A549 treated with RU486 at 1 μM for 4 hours (cell line): ENCODE measurements at places on chromosomes 1 and 21. TPM values are rescaled to one million over a fixed set of nuclear protein-coding genes. Genes with fewer than 3 reads are reported as not detected.

Gene RAB29
- 10.1 to 12.4 TPM (median 12.3 TPM) in 5 replicates for total RNA-seq

Gene RHCE
- not detected in 5 replicates for total RNA-seq

Gene NR1I3
- total RNA-seq, result not detected in 5 replicates

Gene SIM2
- 9.0 to 12.1 TPM (median 11.1 TPM) in 5 replicates for total RNA-seq

Gene KRTAP21-2
- total RNA-seq, result not detected in 5 replicates

Gene COL11A1
- 1.3 to 3.8 TPM (median 2.3 TPM) in 5 replicates for total RNA-seq

Gene PGLYRP4
- total RNA-seq, result not detected in 5 replicates

Gene THRAP3
- total RNA-seq, result 54.3 to 73.4 TPM (median 57.4 TPM) in 5 replicates

Gene ALG14
- total RNA-seq, result 4.9 to 14.3 TPM (median 5.7 TPM) in 5 replicates

Gene VWA5B1
- total RNA-seq, result not detected in 5 replicates

Gene ADAR
- total RNA-seq, result 66.7 to 78.3 TPM (median 77.1 TPM) in 5 replicates

Gene ZFYVE9
- 6.1 to 8.8 TPM (median 7.5 TPM) in 5 replicates for total RNA-seq

Gene CLCNKB
- 0.07 to 0.08 TPM in 2 of 5 replicates, not detected in the others for total RNA-seq

Gene RUSC1
- total RNA-seq, result 36.2 to 57.5 TPM (median 48.6 TPM) in 5 replicates

Gene AADACL4
- not detected in 5 replicates for total RNA-seq

Gene INSRR
- total RNA-seq, result not detected in 5 replicates

Gene ESPN
- 0.32 to 0.61 TPM (median 0.48 TPM) in 5 replicates for total RNA-seq

Gene TAL1
- total RNA-seq, result 0.03 TPM in 1 of 5 replicates, not detected in the others

Gene OR2L5
- total RNA-seq, result not detected in 5 replicates

Gene SPRR5
- not detected in 5 replicates for total RNA-seq

Gene CLCA1
- total RNA-seq, result 0.06 TPM in 1 of 5 replicates, not detected in the others

Gene APOBEC4
- not detected in 5 replicates for total RNA-seq

Gene LRRC38
- total RNA-seq, result not detected in 5 replicates

Gene MROH9
- not detected in 5 replicates for total RNA-seq

Gene NEGR1
- total RNA-seq, result not detected in 5 replicates

Gene GCSAML
- not detected in 5 replicates for total RNA-seq

Gene ARTN
- 0.15 to 0.51 TPM (median 0.22 TPM) in 5 replicates for total RNA-seq

Gene KRTAP12-2
- not detected in 5 replicates for total RNA-seq

Gene ECM1
- 1.5 to 2.4 TPM (median 1.8 TPM) in 5 replicates for total RNA-seq

Gene LCE6A
- total RNA-seq, result not detected in 5 replicates

Gene CAPN9
- total RNA-seq, result not detected in 5 replicates
